ENCODE measurements at places on chromosomes 4 and X. TPM values are rescaled to one million over a fixed set of nuclear protein-coding genes. Genes with fewer than 3 reads are reported as not detected.
A peak's percentile ranks its signal among the peaks of the same experiment; 100 is the strongest.

DNA sequence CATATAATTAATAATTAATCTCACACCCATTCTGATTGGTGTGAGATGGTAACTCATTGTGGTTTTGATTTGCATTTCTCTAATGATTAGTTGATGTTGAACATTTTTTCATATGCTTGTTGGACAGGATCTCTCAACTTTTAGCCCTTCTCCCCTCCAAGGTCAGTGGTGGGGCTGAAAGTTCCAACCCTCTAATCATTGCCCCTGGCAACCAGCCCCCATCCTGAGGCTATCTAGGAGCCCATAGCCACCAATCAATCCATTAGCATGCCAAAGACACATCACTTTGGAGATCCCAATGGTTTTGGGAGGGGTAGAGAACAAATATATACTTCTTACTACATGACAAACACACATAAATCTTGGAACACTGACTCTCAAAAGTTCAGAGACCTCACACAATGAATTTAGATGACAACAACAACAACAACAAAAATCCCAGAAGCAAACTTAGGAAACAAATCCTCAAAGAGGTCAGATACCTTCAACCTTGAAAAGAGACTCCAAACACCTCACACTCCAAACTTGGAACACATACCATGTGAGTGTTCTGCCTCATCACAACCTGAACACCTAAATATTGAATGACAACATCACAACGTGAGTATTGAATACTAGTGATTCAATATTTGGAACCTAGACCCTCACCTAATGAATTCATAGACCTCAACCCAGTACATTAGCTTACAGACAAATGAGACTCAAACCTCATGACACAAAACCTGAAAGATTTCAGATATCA lies 19.0 kb upstream of the PAGE4 start:
- no peak for DNase-seq

DNA sequence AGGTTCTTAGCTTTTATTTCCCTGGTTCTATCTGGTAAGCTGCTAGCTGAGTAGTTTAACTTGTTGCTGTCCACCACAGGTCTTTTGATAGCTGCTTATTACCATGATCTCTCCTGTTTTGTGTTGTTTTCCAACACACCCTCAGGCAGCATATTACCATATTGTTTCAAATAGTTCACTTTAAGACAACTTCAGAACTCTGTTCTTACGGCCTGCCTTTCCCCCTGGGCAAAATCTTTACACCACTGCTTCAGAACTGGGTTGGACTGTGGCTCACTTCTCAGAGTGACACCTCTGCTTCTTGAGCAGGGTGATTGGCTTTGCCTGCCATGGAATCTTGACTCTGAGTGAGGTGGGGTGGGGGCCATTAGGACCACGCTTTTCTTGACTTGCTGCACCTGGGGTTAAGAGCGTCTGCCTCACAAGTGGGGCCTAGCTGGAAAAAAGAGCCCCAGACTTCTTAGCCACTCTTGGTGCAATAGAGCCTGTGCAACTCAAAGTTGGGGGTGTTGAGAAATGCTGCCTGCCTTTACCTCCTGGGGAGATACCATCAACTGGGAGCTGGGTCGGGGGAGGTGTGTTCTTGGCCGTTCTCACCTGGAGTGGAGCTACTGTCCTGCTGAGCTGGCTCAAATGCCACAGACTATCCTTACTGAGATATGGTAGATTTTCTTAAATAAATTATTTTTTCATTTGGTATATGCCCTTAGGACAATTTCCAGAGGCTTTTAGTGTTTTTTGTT lies 23.4 kb downstream of the USP9X start:
- DNase-seq = no peak

- DNase-seq = peak; percentile 50
Observed at GRCh38 chr4:1763550-1764080, 29.5 kb upstream of the FGFR3 start.

- DNase-seq = no peak
Observed at GRCh38 chr4:5374592-5374991, 323.3 kb downstream of the STK32B start.

GRCh38 chr4:115090483-115091075 lies 22.8 kb downstream of the NDST4 start:
- DNase-seq = peak; percentile 20

ZCCHC18 gene
- 0.64 TPM for total RNA-seq

MYOZ2 gene
- 0.69 TPM for total RNA-seq

All from LHCN-M2 (cell line).